NCI-H1048 (cell line): ENCODE measurements at places on chromosomes 4 and X.

- DNase-seq = no peak
These were observed 105.2 kb downstream of the RS1 start for GRCh38 chrX:18566748-18567147.

DNA sequence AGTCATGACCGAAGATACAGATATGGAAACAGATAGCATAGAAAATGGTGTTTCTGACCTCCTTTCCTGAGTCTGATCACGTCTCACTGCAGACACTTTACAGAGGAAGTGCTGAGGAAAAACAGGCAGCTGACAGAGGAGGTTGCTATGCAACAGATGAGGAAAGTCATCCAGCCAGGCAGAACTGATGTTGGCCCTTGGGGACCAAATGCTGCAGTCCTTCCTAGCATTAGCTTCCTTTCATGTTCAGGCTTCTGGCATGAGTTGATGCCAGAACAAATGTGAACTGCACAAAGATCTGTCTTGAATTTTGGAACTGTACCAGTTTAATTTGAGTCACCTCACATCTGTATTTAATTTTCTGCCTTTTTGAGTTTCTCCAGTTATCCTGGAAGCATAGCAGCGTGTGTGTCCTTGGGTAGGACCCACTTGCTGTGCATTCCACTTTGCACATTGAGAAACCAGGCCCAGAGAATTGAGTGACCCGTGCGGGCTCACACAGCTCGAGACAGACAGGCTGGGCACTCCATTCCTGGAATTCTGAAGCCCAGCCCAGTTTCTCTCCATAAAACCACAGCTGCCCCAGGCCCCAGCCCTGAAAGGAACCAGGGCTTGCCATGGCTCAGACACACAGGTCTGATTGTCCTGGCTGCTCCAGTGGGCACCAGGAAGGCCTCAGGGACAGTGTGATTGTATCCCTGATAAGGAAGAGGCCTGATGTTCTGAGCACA is 1.4 kb upstream of the MAGED1 start:
- no peak for DNase-seq

- no peak for DNase-seq
These were observed 75.9 kb upstream of the RPL34 start for GRCh38 chr4:108544481-108544880.

GRCh38 chrX:37872303-37872655 is 24.9 kb upstream of the DYNLT3 start:
- no peak for DNase-seq

- DNase-seq = no peak
These were observed 192.0 kb downstream of the PCDH7 start for GRCh38 chr4:30912098-30912714.

DNA sequence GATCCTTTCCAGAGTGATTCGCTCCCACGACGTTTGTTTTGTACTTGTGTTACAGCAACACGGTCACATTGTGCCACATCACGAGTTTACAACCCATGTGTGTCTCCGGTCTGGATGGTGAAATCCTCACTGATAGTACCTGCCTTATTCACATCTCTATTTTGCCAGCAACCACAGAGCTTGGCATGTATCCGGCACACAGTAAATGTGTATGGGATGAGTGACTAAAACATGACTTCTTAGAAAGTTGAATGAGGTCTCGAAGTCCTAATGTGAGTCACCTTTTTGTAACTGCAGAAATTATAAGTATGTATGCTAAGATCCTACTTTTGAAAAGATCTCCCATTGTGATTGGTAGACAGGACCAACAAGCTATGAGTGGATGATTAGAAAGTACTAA is 7.5 kb downstream of the STOX2 start:
- DNase-seq = no peak
